Retinal pigment epithelial cell (primary cell): ENCODE measurements at places on chromosomes 11 and 22.
A peak's percentile ranks its signal among the peaks of the same experiment; 100 is the strongest.

GRCh38 chr11:44421090-44421675, 111.2 kb upstream of the ALX4 start:
- DNase-seq = no peak

- DNase-seq = no peak
Measured at GRCh38 chr11:118635237-118635591, 27.8 kb downstream of the PHLDB1 start.

DNA sequence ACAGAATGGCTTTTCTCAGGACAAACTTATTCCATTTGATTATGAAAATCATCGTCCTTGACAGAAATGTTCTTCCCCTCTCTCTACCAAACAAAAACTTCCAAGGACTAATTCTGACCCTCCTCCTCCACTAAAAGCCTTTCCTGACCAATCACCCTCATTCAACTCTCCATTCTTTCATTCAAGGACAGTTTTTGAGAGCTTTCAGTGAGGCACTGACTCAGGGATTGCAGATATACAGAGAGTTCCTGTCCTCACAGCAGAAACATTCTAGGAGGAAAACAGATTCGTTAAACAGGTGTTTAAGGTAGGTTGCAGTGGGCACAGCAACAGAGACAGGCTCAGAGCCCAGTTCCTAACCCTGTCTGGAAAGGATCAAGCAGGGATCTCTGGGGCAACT, 41.5 kb downstream of the OR4D9 start:
- no peak for DNase-seq

DNA sequence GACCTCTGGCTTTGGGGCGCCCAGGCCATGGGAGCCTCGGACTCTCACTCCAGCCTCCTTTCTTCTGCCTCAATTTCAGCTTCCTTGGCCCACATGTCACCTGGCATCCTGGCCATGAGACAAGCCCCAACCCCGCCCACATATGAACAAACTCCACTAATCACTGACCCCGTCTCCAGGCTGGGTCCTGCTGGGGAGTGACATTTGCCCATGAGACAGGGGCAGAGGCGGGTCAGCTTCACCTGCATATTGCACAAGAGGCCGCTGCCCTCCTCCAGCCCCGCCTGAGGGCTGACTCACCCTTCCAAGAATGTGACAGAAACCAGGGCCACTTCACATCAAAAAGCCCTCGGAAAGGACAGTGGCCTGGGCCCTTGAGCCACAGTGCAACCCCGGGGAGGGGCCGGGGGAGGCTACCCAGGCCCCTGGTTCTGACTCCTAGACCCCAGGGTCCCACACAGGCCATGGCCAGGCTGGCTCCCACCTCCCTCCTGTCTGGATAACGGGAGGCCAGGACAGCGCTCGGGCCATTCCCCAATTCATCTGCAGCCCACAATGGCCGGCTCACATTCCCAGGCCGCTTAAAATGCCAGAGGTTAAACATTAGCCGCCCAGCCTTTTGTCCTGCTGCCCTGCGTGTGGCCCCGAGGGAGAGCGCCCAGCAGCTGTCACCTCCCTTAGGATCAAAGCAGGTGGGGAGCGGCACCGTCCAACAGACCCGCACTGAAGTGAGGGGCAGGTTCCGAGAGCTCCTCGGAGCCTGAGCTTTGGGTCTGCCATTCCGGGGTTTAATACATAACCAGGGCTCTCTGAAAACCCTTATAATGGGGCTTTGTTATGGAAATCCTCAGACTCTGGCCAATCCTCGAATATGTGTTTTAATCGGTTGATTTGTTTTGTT, 42.3 kb downstream of the TRMU start:
- peak; percentile 43 for DNase-seq

DNA sequence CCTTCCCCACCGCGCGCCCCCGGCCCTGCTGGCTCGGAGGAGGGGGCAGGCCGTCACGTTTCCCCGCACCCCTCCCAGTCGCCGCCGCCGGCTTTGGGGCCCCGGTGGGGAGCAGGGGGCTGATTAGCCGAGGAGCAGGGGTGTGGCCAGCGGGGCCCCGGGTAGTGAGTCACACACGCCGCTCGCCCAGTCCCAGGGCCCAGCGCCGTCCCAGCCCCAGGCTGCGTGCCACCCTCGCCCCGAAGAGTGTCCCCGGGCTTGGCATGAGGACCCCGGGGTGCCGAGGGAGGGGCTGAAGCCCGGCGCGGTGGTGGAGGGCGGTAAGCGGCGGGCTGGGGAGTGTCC, 34.4 kb downstream of the PRDM11 start:
- peak; percentile 38 for DNase-seq

DNA sequence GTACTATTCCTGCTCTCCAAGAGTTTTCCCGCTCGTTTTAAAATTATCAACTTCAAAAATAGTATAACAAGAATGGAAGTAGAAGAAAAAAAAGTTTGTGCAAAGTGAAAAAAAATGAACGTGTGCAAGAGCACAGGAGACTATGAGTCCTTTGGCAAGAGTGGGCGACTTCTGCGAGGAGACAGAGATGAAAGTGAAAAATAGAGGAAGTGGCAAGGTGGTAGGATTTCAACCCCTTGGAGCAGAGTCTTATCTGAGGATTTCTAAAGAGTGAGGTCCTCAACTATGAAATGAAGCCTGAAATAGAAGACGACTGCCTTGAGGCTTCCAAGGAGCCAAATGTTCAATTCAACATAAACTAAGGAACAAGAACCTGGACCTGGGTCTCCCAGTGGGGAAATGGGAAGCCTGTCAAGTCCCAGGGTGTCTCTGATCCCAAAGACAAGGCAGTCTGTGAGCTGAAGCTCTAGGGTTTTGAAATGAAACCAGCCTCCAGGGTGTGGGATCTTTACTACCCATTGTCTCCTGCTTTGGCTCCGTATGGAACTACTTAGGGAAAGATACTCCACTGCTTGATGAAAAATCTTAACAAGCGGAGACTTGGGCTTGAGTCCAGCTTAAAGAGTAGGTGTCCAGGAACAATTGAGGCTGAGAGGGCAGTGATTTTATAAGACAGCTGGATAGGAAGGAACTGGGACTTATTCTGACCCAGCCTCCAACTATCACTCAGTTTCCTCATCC, 4.8 kb downstream of the P4HA3 start:
- DNase-seq = no peak

GRCh38 chr11:21866781-21867180, 326.1 kb upstream of the ANO5 start:
- DNase-seq = no peak

DNA sequence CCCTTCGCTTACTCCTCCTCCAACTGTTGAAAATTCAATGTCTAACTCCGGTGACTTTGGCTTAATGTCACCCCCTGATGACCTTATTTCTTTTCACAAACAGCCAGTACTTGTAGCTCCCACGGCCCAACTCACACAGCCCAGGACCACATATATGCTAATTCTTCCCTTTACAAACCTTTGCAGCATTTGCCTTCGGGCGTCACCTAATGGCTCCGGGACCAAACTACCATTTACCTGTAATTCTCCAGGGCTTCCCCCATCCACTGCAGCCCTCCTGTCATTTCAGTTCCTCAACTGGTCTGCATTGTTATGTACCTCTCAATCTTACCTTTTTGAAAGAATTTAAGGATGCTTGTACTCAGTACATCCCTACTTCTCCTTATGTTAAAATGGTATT, 29.8 kb upstream of the OR56B4 start:
- DNase-seq = no peak

DNA sequence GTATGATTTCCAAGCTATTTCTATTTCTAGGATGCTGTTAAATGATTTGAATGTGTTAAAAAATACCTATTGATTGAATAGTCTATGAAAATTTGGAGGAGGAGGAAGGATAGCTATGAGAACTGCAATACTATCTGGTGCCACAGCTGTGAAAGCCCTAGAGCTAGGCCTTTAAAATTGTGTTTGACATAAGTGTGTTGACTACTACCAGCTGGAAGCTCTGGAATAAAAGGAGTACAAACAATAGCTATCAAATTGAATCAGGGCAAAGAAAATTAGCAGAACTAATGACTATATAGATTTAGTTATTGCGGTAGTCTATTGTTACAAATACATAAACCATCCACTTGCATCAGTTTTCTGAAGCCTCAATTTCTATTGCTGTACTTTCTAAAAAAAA, 124.8 kb upstream of the CNTN5 start:
- no peak for DNase-seq

DNA sequence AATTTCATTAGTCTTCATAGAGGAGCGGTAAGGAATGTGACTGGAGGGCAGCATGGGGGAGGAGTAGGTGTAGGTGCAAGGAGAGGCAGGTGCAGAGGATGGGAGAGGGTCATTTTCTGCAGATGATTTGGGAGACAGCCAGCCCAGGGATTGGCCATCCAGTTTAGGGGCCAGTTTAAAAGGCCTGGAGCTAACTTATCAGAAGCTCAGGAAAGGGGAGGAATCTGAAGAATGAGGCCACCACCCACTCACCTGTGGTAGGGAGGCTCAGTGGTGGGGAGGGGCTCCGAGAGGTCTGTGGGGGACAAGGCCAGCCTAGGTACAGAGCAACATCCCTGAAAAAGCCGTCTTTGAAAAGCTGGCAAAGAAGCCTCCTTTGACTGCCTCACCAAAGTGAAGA, 110.8 kb upstream of the TMEM45B start:
- DNase-seq = no peak

GRCh38 chr11:45171550-45171949, 25.1 kb downstream of the PRDM11 start:
- no peak for DNase-seq

DNA sequence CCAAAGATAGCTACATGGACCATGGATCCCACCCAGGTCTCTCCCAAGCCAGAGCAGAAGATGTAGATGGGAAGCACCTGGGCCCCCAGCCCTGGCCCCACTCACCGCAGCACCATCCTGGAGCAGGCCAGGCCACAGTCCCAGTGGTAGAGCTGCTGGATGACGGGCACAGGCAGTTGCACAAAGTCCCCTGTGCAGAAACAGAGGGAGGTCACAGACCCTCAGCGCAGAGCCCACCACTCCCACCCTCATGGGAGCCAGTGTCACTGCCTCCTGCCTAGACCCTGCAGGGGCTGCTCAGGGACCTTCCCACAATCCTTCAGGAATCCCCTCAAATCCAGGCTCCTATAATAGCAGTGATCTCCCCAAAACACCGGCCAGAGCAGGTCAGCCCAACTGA, 6.1 kb downstream of the GUCD1 start:
- no peak for DNase-seq

DNA sequence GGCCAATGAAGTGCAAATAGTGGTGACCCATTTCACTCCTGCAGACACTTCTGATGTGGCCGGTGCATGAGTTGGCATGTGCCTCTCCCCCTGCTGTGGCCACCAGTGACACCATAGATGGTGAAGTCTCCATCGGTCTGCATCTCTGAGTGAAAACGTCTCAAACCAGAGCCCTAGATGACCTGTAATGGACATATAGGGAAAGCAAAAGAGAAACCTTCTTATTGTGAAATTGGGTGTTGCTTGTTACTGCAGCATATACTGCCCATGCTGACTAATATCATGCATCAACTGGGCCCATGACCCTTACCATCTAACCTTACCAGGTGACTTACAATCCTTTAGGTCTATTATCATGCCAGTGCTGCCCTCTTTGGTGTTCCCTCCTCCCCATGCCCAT, 11.7 kb upstream of the VPS37C start:
- no peak for DNase-seq

GRCh38 chr11:78833237-78833636, 258.6 kb upstream of the NARS2 start:
- DNase-seq = no peak

DNA sequence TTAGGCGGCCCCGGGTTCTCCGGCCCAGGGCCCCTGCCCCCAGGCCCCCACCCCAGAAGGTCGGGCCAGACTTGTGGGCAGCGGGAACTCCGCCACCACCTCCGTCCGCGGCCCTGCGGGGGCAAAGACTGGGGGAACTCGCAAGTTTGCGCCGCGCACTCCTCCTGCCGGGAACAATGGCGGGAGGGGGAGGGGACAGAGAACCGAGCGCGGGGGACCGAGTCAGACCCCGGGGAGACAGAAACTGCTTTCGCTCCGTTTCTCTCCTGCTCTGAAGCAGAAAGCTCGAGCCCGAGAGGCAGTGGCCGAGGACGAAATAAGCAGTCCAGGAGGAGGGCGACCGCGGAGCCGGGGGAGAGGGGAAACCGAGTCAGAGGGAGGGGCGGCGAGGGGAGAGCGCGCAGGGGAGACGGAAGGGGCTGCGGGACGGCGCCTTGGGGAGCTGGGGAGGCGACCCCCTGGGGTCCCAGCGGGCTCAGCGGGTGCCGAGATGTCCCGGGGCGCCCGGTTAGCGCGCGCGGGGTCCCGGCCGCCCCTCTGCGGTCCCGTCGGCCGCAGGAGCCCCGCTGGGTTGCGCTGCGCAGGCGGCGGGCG, 555 bp downstream of the TP53I11 start:
- no peak for DNase-seq

DNA sequence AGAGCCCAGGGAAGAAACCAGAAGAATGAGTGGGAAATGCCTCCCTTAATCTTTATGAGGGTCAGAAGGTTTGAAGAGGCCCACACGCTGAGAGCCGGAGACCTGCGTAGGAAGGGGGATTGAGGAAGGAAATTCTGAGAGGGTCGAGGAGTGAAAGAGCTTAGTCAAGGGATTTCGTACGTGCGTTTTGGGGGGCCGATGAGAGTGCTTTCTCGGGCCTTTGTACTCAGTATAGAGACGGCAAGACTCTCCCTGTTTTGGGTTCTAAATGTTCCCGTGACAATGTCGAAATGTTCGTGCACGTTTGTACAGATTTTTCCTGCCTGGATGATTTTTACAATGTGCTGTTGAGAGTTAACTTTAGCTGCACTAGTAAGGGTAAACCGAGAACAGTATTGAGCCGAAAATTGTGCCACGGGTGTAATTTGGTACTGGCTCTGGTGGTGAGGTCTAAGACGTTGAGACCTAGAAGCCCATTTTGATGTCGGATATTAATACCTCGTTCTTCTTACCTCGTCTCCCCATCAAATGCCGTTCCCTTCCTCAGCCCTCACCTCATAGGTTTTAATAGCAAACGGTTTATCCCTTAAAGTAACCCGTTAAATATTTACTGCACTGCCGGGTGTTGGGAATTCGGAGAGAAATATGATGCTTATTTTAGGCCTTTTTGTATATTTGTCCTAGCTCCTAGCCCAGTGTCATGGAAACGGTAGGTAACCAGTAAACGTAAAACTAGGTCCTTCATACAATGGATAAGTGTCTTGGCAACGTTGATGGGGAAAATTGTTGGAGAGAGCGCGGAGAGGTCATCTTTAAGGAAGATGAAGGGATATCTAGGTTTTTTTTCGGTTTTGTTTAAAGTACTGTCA, 734 bp downstream of the C11orf58 start:
- no peak for DNase-seq

GRCh38 chr11:3140291-3140603, 24.9 kb downstream of the OSBPL5 start:
- DNase-seq = no peak

DNA sequence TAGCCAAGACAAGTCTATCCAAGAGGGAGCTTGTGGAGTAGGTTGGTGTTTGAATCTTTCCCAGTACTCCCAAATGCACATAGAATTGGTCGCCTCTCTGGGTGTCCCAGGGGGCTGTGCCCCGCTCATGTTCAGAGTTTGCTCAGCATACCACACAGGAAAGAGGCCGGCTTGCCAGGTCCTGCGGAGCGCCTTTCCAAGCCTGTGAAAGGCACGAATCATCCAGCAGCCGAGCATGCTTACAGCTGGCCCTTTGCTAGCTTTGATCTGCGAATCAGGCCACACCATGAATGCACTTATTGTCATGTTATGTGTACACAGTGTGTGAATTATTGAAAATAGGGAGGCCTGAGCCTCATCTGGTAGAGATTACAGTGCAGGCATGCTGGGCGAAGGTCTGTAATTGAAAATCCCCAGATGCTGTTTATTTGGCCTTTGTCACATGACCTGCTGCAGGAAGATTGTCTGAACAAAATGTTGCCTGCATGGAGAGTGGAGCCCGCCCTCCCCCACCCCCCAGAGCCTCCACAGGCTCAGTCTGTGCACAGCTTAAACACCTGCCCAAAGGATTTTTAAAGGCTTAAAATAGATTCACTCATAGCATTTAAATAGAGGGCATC, 163.3 kb upstream of the RASSF10 start:
- no peak for DNase-seq
